ENCODE measurements at places on chromosomes 12 and 14. TPM values are rescaled to one million over a fixed set of nuclear protein-coding genes. Genes with fewer than 3 reads are reported as not detected.

MANSC4 gene
- total RNA-seq = not detected

KRT81 gene
- total RNA-seq = not detected

ACOT6 gene
- total RNA-seq = not detected

TEX22 gene
- total RNA-seq = 0.39 TPM

IKZF4 gene
- total RNA-seq = 8.1 TPM

ASIC1 gene
- total RNA-seq = 0.32 TPM

- DNase-seq = peak; percentile 92
These were observed at the start of gene FOXN3 for GRCh38 chr14:89417091-89417464. FOXN3 (minus strand) TSS chr14:89417233; CDS start chr14:89412476, 4,757 bp downstream.

DNA sequence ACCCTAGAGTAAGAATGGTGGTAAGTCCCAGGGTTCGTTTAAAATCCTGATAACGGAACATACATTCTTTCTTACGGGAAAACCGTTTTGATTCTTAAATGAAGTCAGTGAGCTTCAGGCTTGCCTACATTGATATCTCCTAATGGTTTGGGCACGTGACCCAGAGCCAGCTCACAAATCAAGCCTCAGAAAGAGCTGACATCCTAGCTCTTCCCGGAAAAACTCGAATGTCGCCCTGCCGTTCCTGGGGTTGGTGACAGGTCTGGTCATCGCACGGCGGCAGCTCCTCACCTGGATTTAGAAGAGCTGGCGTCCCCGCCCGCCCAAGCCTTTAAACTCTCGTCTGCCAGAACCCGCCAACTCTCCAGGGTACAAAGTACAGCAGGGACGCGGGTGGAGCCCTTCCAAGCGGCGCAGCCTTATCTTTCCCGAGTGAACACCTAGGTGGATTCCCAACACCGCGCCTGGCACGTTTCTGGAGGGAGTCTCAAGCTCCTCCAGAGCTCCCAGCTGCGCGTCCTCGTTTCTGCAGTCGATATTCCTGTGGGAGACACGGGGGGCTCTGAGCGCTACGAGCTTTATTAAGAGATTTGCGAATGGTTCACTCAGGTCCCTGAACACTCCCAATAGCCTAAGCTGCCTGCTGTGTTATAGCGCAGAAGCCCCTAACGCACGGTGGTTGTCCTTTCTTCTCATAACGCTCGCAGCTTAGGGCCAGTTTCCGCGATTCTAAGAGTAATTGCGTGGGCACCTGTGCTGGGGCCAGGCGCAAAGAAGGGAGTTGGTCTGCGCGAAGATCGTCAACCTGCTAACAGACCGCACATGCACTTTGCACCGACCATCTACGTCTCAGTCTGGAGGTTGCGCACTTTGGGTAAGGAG, at the start of gene SSTR1:
Gene SSTR1, plus strand, starts transcription at position 169 of the 882 bp plus-strand sequence. CDS start 1,486 bp downstream, outside the sequence.
- peak; percentile 27 for DNase-seq

GRCh38 chr12:79250960-79251755, 386.6 kb downstream of the SYT1 start:
- DNase-seq = no peak

DNA sequence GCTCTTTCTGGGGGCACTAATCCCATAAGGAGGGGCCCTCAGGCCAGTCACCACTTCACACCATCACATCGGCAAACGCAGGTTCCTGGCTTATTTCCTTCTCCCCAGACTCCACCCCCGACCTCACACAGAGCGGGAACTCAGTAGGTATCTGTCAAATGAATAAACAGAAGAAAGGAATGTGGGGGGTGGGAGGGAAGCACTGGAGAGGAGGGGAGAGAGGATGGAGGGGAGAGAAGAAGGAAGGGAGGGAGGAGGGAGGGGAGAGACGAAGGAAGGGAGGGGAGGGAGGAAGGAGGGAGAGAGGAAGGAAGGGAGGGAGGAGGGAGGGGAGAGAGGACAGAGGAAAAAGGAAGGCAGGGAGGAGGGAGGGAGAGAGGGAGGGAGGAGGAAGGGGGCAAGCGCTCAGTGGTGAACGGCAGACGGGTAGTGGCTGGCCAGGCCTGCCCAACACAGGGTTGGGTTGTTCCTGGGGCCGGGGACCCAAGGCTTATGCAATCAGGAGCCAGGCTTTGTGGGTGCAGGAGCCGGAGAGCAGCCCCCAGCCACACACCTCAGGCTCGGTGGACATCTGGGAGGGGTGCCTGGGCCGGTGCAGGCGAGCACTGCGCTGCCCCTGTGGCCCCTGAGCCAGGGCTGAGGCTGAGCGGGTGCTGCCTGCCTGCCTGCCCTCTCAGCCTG, 52.6 kb upstream of the FBRSL1 start:
- no peak for DNase-seq

GRCh38 chr12:66552716-66553115, 126.2 kb downstream of the GRIP1 start:
- DNase-seq = no peak

- DNase-seq = no peak
These were observed 31.1 kb upstream of the SMOC1 start for GRCh38 chr14:69848156-69848555.

DNA sequence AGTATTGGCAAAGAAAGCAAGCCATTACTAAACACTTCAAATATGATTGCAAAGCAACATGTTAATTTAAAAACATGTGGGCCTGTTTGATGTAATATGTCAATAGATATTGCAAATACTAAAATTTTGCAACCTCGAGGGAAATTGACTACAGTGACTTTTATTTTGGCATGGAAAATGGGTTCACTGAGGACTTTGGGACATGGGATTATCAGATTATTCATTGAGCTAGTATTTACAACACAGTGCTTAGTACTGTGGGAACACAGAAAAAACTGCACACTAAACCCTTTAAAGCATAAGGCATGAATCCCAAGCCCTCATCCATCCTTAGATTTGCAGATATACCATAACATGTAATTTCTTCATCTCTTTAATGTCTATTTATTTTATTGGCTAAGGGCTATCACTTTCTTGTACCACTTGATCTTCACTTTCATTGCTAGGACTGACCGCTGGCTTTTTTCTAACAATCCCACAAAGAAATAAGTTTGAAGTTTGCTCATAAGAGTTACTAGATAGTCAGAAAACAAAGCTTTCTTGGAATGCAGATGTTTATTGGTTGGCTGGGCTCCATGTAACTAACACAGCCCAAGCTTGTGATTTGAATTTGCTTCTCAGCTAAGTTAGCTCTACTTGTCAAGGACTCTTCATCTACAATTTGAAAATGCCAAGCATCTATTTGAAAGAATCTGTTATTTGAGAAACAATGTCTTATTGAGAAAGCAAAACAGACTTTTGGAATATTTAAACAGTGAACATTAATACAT, 48.7 kb downstream of the PPFIBP1 start:
- DNase-seq = no peak

GRCh38 chr14:68208626-68209317, 389.2 kb downstream of the RAD51B start:
- no peak for DNase-seq

DNA sequence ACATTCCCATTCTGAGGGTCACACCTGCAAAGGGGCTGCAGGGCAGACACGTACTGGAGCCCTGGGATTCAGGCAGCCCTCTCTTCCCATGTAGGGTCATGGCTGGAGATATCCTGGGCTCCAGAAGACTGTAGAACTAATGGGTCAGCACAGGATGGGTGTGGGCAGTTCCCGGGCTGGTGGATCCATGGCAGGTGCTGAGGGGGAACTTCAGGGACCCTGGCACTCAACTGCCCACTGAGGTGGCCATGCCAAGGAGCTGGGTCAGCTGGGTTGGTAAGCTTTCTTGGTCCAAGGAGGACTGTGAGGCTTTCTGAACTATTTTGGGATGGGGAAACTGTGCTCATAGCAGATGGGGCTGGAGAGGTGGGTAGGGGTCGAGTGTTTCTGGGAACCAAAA, 183.4 kb upstream of the RTL1 start:
- DNase-seq = no peak

DNA sequence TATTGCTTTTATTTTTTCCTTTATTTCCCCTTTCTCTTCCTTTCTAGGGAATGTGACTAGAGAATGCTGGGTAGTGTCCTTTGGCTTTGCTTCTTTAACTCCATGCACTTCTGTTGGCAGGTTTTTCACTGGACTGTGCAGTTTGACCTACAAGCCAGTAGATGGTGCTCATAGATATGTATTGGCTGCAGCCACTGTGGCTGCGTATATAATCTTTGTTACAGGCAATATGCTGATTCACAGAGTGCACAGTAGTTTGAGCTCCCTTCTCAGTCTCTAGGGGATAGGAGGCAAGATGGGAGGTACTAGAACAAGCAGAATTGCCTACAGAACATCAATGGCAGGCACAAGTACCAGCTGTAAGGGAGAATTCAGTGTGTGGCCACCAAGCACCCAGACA, 503.5 kb downstream of the LRFN5 start:
- no peak for DNase-seq

- no peak for DNase-seq
These were observed 8.6 kb upstream of the CHD4 start for GRCh38 chr12:6615802-6616201.

DNA sequence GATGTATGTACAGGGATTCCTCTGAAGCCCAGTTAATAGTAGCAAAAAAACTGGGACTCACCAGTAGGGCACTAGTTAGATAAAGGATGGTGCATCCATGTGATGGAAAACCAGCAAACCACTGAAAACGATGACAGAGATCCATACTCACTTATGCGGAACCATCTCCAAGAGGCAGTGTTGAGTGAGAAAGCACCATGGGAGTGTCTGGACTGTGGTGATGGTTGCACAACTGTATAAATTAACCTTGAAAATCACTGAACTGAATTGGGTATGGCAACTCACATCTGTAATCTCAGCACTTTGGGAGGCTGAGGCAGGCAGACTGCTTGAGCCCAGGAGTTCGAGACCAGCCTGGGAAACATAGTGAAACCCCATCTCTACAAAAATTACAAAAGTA, 53.6 kb upstream of the ZFP36L1 start:
- DNase-seq = no peak

- no peak for DNase-seq
These were observed 504.7 kb downstream of the LRFN5 start for GRCh38 chr14:42111355-42111754.

- peak; percentile 47 for DNase-seq
These were observed at the start of gene SOCS2 for GRCh38 chr12:93571925-93572711. SOCS2 (plus strand) TSS chr12:93572675; CDS start chr12:93572898, 223 bp downstream.

DNA sequence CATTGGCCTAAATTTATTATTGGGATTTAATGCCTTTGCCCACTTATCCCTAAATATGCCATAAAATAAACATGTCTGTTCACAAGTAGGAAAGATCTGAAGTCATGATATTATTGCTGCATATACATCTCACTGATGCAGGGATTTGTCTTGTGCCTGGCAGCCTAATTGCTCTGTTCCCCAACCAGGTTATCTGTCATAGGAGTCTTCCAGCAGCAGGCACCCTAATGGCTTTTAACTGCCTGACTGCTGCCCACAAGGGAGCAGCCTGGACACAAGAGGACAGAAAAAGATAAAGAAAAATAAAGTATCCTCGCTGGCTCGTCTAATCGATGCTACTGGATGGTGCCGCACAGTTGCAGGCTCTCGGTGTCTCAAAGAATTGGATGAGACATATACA, 337.6 kb upstream of the FAR2 start:
- DNase-seq = no peak

- DNase-seq = no peak
These were observed 160.3 kb upstream of the PELI2 start for GRCh38 chr14:55957950-55958349.

DNA sequence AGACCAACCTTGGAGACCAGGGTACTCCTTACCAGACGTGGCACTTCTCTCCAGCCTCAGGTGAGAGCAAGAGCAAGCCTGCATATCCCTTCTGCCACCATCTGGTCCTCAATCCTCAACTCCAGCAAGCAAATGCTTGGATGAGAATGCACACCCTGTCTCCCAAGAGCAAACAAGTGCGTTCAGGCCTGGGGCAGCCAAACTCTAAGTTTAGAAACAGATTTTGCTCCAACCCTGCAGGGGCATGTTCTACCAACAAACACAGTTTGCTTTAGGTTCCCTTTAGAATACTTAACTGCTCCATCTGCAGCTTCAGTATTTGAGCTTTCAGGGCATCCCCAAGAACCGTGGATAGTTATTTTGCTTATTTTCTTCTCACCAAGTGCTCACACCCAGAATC, 55.9 kb upstream of the FICD start:
- no peak for DNase-seq

- no peak for DNase-seq
These were observed 915.9 kb downstream of the SLC6A15 start for GRCh38 chr12:83996671-83997070.
